NCI-H1417 treated with DMSO at 0.1 percent for 48 hours (cell line): ENCODE measurements at places on chromosomes 11 and 22.

DNA sequence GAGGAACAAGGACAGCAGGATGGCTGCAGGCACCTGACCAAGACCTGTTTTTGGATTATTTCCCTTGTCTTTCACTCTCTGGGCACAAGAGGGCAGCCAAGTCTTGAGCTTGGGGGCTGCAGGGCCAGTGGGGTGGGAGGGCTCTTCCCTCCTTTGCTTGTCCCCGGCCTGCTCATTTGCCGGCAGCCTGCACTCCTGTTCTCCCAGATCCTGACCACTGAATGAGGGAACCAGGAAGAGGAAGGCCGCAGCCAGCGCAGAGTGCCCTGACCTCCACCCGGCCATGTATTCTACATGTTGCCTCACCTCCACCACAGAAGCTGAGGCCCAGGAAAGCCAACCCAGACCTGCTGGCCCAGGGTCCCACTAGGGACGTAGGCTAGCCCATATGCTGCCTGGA is 15.5 kb upstream of the NNMT start:
- peak; percentile 62 for DNase-seq

DNA sequence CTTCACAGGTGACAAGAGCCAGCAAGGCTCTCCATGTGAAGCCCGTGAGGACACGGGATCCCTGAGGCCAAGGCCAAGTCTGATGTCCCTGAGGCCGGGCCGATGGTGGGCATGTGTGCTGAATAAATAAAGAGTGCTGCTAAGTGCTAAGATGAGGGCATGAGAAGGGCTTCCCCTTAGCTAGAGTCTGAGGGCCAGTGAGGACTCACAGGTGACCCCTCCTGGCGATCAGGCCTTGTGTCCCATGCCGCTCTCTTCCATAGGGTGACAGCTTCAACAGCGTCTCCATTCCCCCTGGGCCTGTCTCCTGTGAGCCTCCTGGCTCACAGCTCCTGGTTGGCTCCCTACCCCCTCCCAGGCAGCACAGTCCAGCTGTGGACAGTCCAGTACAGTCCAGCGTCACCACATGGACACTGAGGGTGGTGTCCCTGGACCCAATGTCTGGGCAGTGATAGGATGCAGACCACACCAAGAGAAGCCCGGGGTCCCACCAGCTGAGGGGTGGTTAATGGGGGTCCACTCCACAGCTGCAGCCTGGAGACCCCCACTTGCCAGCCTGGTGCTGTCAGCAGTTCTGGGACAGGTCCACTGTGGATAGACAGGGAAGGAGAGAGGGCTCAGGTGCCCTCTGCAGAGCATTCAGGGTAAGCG is 1033.2 kb downstream of the TBC1D22A start:
- no peak for DNase-seq

DNA sequence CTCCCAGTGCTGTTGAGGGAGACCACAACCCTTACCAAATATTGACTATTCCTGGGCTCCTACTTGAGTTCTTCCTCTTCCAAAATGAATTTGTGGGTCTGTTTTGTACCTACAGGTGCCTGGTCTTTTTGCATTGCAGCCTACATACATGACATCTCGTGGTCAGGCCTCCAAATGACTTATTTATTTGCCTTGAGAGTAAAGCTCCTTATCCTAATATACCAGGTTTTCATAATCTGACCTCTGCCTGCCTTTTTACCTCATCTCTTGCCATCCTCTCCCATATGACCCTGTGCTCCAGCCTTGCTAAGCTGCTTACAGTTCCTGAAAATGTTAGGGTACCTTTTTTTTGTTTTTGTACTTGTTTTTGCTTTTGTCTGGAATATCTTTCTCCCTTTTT is 130.4 kb downstream of the UVRAG start:
- no peak for DNase-seq

GRCh38 chr11:26584818-26585217 is 12.8 kb upstream of the MUC15 start:
- DNase-seq = no peak

DNA sequence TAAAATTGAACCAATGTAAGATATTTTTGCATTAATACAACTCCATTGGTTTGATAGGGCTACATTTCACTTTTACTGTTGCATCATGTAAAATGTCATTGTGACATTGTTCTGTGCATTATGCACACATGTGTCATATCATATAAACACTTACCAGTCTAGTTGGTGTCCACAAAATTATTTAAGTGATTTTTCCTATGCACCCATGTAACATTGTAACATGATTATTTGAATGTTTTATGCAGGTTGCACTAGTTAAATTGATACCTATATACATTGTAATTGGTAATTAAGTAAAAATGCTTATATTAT is 9.6 kb upstream of the BIRC3 start:
- DNase-seq = no peak

DNA sequence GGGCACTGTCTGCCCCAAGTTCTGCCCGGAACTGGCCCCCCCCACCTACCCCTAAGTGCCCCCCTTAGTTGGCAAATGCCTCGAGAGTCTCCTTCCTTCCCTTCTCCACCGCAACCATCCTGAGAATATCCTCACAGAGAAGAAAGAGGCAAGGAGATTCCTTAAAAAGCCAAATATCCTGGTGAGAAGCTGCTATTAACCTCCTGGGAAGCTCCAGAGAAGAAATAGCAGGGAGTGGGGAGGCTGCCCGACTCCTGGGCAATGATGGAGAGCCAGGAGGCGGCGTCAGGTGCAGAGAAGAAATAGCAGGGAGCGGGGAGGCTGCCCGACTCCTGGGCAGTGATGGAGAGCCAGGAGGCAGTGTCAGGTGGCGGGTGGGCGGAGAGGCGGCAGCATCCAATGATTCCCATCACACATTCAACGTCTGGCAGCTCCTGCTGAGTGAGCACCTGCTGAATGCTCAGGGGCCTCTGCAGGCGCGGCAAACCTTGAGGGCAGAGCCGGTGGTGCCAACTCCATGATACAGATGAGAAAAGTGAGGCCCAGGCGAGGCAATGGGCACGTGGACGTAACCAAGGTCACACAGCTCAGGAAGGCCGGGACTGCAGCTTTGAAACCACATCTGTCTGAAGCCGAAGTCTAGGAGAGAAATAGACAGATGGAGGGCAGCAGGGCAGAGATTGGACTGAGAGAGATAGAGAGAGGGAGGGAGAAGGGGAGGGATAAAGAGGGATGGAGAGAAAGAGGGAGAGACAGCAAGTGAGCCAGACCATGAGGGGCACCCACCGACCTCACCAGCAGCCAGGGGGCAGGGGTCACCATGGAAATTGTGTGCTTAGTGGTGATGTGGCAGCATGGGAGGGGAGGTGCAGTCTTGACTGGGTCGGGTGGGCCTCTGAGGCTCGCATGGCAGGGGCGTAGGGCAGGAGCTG is 58.3 kb downstream of the CYTH4 start:
- DNase-seq = peak; percentile 53

GRCh38 chr11:130798280-130798679 is 118.0 kb downstream of the SNX19 start:
- no peak for DNase-seq

DNA sequence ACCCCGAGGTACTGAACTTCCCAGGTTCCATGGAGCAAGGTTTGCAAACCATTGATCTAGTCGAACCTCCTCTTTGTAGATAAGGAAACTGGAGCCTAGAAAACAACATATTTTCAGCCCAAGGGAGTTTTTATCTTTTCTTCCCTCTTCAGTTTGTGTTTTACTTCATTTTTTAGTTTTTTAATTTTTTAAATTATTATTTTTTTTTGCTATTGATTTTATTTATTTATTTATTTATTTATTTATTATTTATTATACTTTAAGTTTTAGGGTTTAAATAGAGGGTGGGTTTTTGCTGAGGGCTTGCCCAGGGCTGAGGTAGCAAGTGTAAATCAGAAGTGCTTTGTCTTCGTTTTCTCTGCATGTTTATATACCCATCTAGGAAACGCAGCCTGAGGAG is 26.9 kb downstream of the CEP164 start:
- DNase-seq = no peak

- no peak for DNase-seq
Measured at GRCh38 chr11:95305705-95306104, 74.7 kb upstream of the SESN3 start.
